GM19239 (cell line): ENCODE measurements at places on chromosomes 16 and 17.

DNA sequence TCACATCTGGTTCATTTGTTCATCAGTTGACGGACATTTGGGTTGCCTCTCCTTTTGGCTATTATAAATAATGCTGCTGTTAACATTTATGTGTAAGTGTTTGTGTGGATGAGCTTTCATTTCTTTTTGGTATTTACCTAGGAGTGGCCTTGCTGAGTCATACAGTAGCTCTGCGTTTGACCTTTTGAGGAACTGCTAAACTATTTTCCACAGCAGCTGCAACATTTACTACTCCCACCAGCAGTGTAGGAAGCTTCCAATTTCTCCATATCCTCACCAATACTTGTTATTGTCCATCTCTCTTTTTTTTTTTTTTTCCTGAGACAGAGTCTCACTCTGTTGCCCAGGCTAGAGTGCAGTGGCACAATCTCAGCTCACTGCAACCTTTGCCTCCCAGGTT lies 20.7 kb upstream of the PLCG2 start:
- DNase-seq, result no peak

DNA sequence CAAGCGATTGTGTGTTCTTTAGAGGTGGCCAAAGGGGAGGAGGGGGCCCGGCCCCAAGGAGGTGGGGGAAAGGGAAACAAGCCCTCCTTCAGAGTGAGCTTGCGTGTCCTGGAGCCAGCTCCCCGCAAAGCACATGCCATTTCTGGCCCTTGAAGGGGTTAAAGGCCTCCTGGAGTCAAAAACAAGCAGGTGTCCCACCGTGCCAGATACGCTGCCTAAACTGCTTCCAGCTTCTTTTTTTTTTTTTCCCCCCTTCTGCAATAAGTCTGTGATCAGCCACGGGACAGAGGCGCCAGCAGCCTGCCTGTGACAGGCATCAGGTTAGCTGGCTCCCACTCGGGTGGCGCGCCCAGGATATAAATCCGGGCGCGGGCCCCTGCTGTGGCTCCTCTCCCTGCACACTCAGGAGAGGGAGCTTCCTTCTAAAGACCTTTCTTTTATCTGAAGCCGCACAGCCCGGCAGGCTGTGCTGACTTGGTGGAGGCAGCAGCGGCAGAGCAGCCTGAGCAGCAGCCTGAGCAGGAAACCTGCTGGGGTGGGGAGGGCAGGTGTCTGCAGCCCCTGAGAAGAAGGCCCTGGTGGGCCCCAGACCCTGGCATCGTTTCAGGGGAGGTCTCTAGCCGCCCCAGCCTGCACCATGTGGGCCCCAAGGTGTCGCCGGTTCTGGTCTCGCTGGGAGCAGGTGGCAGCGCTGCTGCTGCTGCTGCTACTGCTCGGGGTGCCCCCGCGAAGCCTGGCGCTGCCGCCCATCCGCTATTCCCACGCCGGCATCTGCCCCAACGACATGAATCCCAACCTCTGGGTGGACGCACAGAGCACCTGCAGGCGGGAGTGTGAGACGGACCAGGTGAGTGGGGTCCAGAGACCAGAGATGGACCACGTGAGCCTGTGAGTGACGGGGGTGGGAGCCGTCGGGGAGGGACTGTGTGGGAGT lies at the start of gene WFIKKN2:
WFIKKN2 (plus strand) TSS at position 286 of the 934 bp plus-strand sequence; CDS start at position 638, 352 bp downstream.
- DNase-seq, result no peak

GRCh38 chr17:44022246-44022645 lies 7.5 kb upstream of the TMEM101 start:
- DNase-seq, result no peak

DNA sequence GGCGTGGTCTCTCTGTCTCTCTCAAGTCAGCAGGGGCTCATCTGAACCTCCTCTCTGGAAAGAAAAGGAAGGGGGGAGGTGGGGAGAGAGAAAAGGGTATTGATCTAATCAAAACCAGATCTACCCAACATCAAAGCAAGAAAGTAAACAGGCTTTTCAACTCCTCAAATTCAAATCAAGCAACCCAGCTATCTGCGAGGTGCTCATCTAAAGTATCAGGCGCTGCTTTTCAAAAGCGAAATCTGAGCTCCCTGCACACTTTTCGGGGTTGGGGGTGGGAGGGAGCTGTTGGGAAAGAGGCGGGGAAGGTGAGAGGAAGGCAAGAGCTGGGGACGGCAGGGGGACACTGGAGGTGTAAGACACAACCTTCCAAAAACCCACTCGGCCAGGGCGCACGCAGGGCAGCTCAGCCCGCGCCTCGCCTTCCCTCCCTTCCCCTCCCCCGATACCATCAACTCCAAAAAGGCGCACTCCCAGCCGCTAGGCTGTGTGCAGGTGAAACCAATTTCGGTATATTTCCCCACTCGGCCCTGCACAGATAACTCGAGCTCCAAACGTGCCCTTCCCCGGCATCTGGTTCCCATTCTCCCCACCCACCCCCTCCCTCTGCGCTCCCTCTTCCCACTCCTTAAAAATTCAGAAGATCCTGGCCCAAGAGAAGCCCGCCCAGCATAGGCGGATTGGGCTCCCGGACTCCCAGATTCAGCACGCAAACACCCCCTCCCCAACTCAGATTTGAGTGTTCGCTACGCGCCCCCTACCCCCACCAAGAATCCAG lies 2.6 kb downstream of the AXIN2 start:
- DNase-seq, result no peak

DNA sequence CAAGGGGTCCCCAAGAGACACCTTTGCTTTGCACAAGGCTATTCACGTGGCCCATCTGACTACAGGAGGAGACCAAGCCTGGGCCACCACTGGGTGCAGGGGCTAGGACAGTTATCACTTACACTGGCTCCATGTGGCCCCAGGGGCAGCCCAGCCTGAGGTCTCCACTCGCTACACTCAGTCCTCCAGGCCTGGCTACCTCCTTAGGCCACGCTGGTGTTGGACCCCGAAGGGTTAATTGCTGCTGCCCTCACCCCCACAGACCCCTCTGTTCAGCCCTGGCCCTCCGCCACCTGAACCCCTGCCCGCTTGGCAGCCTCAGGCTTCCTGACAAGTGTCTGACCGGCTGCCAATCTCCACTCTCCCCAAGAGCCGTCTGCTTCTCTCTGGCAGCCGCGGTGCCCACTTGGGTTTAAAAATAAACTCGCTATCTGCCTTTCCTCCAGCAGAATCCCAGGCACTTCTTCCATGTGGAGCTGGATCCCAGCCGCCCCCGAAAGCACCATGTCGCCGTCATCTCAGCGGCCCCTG lies 27.8 kb downstream of the ADAM11 start:
- no peak for DNase-seq

- no peak for DNase-seq
These were observed 71.4 kb downstream of the ZFHX3 start for GRCh38 chr16:72976438-72977064.

GRCh38 chr16:76455257-76455656 lies 178.1 kb downstream of the CNTNAP4 start:
- DNase-seq, result no peak

DNA sequence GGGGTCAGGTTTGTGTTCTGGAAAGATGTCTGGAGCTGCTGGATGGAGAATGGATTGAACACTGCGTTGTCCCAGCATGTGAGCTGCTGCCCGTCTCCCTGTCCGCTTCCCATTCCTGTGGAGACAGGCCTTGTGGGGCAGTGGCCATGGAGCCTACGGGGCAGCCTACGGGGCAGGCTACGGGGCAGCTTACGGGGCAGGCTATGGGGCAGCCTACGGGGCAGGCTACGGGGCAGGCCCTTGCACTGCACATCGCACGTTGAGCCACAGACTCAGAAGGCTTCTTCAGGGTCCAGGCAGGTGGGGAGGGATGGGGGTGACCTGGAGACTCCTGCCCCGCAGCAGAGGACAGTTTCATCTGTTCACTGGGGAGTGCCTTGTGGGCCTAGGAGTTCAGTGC lies 9.7 kb upstream of the DBNDD1 start:
- no peak for DNase-seq

GRCh38 chr17:76679239-76679638 lies 31.5 kb downstream of the MXRA7 start:
- DNase-seq, result no peak

- DNase-seq, result no peak
These were observed 14.7 kb upstream of the RBFOX1 start for GRCh38 chr16:7317982-7318381.

GRCh38 chr17:78618264-78619066 lies 41.3 kb upstream of the DNAH17 start:
- no peak for DNase-seq

- peak; percentile 41 for DNase-seq
These were observed 17.1 kb downstream of the GNA13 start for GRCh38 chr17:65039336-65039988.

DNA sequence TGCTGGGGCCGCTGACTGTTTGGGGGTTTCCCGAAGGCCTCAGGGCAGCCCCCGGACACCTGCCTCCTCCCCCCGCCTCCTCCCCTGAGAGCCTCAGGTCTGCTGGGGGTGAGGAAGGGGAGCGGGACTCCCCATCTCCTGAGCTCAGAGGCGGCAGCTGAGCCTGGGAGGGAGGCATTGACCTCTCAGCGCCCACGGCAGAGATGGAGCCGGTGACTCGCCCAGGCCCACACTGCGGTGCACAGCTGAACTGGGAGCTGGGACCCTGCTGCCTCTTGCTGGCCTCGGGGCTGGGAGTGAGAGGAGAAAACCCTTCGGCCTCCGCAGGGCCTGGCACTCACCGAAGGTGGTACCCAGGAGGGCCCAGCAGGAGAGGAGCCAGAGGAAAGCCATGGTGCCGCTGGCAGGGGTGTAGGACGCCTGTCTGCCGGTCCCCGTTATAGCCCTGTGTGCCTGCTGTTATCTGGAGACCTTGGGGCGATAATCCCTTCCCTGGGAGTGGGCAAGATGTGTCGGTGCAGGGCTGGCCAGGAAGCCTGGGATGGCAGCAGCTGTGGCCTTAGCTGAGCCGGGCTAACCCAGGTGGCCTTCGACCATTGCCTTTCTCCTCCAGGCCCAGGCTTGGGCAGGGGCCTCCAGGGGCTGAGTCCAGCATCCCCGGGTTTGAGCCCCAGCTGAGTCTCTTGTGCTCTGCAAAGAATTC lies at the start of gene CTRB2:
CTRB2 (minus strand) TSS at position 413 of the 703 bp plus-strand sequence; CDS start at position 393, 20 bp downstream.
- no peak for DNase-seq

DNA sequence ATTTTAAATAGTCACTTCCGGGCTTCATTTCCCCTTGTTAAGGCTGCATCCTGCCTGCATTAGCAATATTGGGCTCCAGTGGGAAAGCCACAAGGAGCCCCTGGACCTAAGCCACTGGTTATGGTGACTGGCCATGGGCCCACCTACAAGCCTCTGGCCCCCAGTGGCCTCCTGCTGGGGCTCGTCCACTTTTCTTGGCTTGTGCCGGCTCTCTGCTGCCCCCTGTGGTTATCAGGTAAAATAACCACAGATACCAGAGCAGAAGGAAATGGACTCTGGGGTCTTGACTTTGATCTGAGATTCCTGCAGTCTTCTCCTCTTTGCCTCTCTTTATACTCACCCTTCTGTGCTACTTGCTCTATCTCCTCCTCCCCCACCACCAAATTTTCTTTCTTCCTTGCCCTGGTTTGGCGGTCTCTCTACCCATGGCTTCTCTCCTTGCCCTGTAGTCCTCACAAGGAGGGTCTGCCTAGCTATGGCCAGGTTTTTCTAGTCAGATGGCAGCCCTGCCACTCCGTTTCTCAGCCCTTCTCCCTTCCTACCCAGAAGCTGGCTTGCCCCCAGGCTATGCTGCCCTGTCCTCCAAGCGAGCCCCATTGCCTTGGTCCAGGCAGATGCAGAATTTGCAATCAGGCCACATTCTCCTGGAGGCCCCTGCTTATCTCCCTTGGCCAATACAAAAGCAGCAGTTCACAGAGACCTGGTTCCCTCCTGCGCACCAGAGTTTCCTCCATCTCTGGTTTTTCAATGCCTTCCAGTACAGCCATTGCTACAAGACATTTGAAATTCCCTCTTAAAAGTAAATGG lies 82.9 kb upstream of the RCVRN start:
- peak; percentile 54 for DNase-seq

GRCh38 chr16:82643136-82643535 lies 16.4 kb downstream of the CDH13 start:
- DNase-seq, result no peak

DNA sequence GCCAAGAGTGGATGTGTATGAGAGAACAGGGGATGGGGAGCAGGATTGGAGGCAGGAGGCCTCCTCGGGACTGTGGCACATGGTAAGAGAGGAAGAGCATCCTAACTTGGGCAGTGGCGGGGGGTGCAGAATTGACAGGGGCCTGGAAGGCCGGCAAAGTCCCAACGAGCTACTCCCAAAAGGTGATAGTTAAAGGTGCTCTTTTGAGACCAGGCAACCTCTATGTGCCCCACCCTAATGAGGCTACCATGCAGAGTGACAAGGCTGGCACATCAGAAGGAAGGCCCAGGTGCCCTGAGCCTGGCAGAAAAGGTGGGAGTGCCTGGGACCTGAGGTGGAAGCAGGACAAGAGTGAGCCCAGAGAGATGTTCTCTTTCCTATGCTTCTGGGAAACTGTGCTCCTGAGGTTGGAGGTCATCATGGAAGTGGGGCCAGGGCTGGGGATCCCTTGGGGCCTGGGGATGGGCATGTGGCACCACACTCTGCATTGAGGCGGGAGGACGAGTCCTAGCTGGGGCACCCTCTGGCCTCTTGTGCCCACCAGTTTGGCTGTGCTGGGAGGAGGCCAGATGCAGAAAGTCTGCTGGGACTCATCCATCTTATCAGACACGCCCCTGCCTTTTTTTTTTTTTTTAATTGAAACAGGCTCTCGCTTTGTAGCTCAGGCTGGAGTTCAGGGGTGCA lies 5.9 kb downstream of the RAB11FIP4 start:
- DNase-seq, result no peak

GRCh38 chr17:40610359-40610758 lies 37.3 kb downstream of the SMARCE1 start:
- no peak for DNase-seq

- no peak for DNase-seq
These were observed 266.7 kb downstream of the SOX9 start for GRCh38 chr17:72387487-72387886.

DNA sequence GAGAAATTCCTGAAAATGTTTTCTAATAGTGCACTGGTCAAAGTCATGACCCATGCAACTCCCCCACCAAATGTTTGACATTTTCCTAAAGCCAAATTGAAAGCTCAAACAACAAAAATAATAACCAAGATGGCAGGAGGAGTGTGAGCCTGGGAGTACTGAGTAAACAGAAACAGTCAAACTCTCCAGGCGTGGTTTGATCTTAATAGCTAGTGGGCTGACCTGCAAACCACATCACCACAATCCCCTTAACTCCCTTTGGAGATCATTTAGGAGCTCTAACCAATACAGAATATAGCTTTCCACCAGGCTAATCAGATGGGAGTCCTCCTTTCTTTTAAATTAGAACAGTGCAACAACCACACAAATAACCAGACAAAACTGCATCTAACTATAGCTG lies 19.2 kb upstream of the MEIOC start:
- DNase-seq, result no peak
